ENCODE measurements at places on chromosomes 6 and 20.

DNA sequence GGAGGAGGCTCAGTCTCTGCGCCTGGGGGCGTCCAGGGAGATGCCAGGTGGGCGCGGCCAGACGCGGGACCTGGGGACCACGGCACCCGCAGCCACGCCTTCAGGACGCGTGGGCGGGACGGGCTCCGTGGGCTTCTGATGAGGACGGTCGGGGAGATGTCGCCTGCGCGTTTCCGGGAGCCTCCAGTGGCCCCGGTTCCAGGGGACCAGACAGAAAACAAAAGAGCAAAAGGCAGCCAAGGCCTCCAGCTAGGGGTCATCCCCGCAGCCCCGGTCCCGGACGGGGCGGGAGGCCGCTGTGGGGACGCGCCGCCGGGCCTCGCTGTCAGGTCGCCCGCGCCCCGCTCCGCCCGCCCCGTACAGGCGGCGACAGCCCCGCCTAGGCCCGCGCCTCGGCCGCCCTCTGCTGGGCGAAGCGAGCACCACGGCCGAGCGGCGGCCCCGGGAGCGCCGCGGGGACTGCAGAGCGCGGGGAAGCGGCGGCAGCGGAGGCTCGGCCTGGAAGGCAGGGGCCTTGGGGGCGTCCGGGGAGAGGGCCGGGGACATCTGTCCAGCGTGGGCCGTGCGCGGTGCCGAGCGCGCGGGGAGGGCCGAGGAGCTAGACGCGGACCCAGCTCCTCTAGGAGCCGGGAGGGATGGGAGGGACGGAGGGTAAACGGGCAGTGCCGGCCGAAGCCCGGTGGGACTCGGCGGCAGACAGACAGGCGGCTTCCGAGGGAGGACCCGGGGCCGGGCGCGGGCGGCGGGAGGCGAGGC is 48.7 kb downstream of the TMEM242 start:
- DNase-seq: peak; percentile 92

- DNase-seq: peak; percentile 71
Measured at GRCh38 chr20:39081255-39081654, 119.1 kb downstream of the DHX35 start.

- no peak for DNase-seq
Measured at GRCh38 chr6:81822568-81822967, 70.1 kb upstream of the TENT5A start.

DNA sequence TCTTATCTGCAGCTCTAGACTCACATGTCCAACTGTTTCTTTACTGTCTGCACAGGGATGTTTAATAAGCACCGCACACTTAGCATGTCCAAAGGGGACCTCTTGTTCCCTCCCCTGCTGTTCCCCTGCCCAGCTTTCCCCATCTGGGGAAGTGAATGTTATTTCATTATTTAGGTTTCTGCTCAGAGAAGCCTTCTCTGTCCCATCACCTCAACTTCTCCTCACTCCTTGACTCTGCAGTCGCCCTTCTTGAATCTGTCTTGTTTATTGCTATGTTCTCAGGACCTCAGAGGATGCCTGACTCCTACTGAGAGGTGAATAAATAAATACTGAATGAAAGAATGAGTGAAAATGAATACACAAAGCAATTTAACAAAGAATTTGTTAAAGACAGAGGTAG is 121.0 kb downstream of the SASH1 start:
- DNase-seq: no peak

DNA sequence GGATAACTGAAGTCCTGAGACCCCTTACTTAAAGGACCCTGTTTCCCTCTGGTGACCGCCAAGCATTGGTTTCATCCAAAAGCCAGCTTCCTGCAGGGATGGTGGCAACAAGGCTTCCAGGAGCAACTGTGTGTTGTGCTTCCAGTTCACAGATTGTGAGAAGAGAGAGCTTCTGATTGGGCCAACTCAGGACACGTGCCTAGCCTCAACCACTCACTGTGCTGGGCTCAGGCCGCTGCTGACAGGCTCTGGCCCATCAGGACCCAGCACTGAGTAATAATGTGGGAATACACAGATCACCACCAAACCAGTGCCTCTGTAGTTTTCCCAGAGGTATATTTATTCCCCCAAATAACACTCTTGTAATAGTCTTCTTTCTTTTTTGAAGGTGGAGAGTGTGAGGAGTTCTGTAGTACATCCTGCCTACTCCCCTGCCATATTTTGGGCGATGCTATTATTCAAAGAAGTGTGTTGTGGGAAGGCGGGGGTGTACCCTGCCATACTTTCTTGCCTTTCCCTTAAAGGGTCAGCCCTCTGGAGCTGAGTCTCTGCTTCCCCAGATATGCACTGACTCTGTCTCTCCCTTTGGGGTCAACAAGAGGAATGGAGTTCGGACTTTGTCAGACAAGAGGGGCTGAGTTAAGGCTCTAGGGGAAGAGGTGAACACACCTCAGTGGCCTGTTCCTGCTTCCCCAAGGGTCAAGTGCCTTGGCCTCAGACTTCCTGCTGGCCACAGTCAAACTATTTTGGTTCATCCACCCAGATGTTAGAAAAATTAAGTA is 23.2 kb downstream of the PPP1R16B start:
- DNase-seq: no peak

DNA sequence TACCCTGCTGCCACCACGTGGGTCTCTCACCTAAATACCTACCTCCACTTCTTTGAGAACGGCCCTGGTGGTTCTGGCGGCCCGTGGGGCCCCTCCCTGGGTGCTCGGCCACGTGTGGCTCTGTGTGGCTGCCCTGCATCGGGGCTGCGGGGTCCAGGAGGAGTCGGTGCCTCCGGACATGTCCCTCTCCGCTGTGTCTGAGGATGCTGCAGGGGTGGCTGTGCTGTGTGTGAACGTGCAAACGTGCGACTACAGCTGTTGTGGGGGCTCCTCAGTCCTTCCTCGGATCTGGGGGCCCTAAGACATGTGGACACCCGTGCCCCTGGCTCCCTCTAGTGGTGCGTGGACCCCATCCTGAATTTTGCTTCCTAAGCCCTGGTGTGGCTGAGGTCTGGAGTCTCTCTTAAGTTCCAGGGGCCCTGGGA is 691.8 kb downstream of the QKI start:
- DNase-seq: no peak

GRCh38 chr6:20658053-20658452 is 123.8 kb downstream of the CDKAL1 start:
- no peak for DNase-seq

- DNase-seq: no peak
Measured at GRCh38 chr6:157094038-157094437, 229.3 kb downstream of the TMEM242 start.

- DNase-seq: no peak
Measured at GRCh38 chr6:96675597-96675996, 112.7 kb downstream of the FHL5 start.

DNA sequence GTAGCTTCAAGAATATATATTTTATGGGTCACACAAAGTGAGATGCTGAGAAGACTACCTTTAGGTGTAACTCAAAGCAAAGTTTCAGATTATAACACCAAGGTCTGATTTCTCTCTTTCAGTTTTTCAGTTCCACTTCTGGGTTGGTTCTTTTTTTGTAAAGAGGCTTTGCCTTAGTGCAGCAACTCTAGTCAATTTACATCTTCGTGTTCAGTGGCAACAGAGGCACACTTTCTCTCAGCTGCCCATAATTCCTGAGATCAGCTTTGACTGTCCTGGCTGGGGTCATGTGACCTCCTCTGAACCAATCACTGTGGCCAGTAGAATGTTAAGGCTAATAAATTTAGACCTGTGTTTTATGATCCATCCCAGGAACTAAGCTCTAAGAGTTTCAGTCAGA is 120.2 kb downstream of the TINAG start:
- DNase-seq: no peak

GRCh38 chr6:46370622-46371021 is 120.6 kb downstream of the RCAN2 start:
- no peak for DNase-seq

- no peak for DNase-seq
Measured at GRCh38 chr20:58749979-58750378, 57.4 kb downstream of the NPEPL1 start.

GRCh38 chr20:6055161-6055783 is 1.4 kb upstream of the LRRN4 start:
- no peak for DNase-seq

DNA sequence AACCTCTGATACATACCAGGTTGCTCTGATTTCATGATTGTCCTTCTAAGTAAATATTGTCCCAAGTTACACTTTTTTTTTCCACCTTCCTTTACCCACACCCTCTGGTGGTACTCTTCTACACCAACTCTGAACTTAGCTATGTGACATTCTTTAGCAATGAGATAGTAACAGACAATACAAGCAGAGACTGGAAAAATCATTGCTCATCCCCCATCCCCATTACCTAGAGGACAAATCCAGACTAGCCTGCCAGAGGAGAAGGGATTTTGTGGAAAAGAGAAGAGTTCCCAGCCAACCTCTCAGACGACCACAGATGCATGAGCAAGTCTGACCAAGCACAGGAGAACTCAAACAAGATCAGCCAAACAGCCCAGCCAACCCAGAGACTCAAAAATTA is 32.8 kb upstream of the TFAP2B start:
- DNase-seq: no peak

- DNase-seq: no peak
Measured at GRCh38 chr6:6287415-6287814, 33.0 kb downstream of the F13A1 start.

DNA sequence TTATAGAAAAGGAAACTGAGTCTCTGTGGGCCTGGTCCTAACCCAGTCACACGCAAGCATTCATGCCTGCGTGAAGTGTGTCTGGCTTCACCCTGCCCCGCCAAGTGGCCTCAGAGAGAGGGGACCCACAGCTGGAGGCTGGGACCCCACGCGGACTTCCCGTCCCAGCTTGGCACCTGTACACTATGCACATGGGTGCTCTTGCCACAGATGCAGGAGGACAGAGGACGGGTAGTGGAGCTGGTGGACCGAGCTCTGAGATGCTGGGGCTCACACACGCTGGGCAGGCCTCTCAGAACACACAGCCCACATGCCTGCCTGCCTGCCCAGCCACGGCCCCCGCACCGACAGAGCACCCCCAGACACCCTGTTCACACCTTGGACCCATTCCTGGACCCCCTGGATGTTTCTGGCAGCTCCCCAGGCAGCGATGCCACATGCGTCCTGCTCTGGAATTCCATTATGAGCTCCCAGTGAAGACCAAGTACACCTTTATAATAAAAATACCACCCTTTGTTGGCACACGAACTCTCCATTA is 24.9 kb upstream of the SMOC2 start:
- no peak for DNase-seq

DNA sequence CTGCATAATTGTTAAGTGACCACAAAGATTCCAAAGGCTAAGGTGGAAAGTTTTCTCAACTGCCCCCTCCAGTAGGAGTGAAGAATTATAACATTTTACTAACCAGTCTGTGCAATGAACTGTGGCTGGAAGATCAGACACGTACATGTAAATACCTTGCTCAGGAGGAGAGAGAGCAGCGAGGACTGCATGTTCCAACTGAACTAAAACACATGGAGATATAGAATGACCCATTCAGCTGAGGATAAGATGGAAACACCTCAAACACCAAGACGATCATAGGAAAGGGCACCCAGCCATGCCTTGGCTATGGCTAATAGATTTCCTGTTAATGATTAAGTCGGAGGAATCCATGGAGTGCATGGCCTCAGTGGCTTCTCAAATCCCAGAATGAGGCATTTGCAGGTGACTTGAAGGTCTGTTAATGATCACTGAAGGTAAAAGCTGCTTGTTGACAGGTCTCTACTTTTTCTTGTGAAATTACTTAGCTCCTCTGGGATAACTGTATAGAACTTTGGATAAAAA is 875.6 kb downstream of the TFAP2A start:
- no peak for DNase-seq

DNA sequence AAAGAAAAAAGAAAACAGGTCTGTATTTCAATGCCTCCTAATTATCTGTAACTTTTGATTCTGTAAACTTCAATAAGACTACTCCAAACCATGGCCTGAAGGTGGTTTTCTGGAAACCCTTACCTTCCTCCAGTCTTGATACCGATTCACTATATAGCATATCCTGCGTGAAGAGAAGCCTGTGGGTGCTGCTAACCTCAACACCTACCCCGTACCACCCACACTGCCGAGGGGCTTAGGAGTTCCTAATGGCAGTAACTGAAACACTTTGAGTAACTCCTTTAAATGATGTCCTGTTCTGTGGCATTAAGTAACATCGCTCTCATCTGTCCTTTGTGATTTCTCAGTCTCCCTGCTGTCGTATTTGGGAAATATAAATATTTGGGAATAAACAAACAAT is 104.5 kb upstream of the CARMIL1 start:
- no peak for DNase-seq

DNA sequence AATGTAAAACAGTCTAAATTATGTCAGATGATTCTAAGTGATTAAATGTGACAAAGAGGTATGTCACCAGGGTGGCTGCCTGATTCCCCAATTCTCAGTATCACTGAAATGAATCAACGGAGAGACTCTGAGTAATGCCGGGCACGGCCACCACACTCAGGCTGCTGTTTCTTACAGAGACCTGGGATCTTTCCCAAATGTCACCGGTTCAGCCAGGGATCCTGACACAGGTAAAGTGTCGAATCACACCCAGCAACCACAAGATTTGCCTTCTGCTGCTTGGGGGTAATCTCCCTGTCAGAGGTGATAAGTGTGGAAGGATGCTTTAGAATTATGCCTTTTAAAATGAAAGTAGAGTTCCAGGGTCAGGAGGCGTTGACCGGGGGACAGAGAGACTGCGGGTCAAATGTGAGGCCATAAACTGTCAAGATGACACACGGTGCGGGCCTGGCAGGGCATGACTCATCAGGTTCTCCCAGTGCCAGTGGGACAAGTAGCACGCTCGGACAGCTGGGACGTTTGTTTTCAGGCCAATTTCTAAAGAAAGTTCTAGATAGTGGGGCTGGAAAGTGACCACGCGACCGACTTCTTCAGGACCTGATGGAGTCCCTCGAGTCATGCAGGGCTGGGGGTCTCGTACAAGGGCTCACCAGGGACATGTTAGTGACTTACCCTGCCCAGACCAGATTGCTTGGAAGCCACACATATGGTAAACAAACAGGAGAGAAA is 48.9 kb downstream of the PRDM1 start:
- peak; percentile 65 for DNase-seq
